Pericardium fibroblast (primary cell): ENCODE measurements at places on chromosomes 11 and 22. TPM values are rescaled to one million over a fixed set of nuclear protein-coding genes. Genes with fewer than 3 reads are reported as not detected.

The GVQW3 gene
- total RNA-seq, result 0.17 and 0.47 TPM in 2 replicates

The IGLL1 gene
- total RNA-seq, result not detected in 2 replicates

The TEAD1 gene
- 61.5 and 101 TPM in 2 replicates for total RNA-seq

The LARGE2 gene
- total RNA-seq, result not detected in 2 replicates

The ZNF74 gene
- 8.5 and 34.0 TPM in 2 replicates for total RNA-seq

The OR52N5 gene
- total RNA-seq, result not detected in 2 replicates

The ADORA2A gene
- total RNA-seq, result 2.9 and 5.4 TPM in 2 replicates

The TMEM86A gene
- total RNA-seq, result 1.2 TPM in 2 replicates

The ZNF70 gene
- total RNA-seq, result 3.2 and 3.9 TPM in 2 replicates

The SCARF2 gene
- total RNA-seq, result 42.2 and 55.3 TPM in 2 replicates

The CALCA gene
- 0.93 TPM in 1 of 2 replicates, not detected in the other for total RNA-seq

The OMP gene
- not detected in 2 replicates for total RNA-seq

The KCNA4 gene
- total RNA-seq, result 0.58 and 1.2 TPM in 2 replicates

The SLC22A12 gene
- total RNA-seq, result not detected in 2 replicates

The RPS25 gene
- total RNA-seq, result 2,232 and 3,190 TPM in 2 replicates

The ZNRF3 gene
- total RNA-seq, result 3.6 and 3.9 TPM in 2 replicates

The TRIM49 gene
- total RNA-seq, result not detected in 2 replicates

The STK33 gene
- 0.43 and 1.4 TPM in 2 replicates for total RNA-seq

The CTSW gene
- total RNA-seq, result not detected in 2 replicates

The ELFN2 gene
- total RNA-seq, result 0.23 and 0.60 TPM in 2 replicates

The ART5 gene
- 0.12 and 0.26 TPM in 2 replicates for total RNA-seq

The HBB gene
- total RNA-seq, result not detected in 2 replicates
